ENCODE measurements at places on chromosomes 6 and 20.

GRCh38 chr6:6390849-6391602 is 70.6 kb upstream of the F13A1 start:
- no peak for DNase-seq

- no peak for DNase-seq
Measured at GRCh38 chr6:41551086-41551700, 5.0 kb downstream of the FOXP4 start.

DNA sequence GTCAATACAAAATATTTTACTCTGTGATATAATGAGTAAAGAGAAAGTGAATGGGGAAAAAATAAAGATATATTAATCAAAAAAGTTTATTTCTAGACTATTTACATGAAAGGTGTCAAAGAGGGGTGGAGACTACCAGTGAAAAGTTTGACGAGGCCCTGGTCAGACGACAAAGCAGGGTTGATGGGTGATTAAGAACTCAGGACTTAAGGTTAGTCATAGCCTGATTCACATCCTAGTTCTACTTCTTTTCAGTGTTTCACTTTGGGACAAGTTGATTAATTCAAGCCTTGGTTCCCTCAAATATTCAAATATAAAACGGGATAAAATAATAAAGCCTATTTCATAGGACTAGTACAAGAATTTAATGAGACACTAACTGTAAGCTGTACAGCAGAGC is 178.2 kb upstream of the HS3ST5 start:
- DNase-seq = no peak

DNA sequence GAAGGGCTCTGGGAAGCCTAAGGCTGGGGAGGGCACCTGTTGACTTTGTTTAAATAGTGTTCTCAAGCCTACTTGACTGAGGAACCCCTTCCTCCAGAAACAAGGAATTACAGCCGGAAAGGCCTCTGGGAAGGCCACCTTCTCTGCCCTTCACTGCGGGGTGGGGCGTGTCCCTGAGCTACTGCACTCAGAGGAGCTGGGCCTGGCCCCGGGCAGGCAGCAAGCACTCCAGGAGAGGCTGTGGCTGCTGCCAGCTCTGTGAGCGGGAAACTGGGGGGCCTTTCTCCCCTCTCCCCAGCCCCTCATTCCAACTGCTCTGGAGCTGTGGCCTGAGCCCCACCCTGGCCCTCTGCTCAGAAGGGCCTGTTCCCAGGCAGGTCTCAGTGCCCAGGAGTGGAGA is 4.0 kb upstream of the OSBPL2 start:
- DNase-seq = no peak

- DNase-seq = no peak
Measured at GRCh38 chr6:126437205-126437604, 97.3 kb downstream of the CENPW start.

DNA sequence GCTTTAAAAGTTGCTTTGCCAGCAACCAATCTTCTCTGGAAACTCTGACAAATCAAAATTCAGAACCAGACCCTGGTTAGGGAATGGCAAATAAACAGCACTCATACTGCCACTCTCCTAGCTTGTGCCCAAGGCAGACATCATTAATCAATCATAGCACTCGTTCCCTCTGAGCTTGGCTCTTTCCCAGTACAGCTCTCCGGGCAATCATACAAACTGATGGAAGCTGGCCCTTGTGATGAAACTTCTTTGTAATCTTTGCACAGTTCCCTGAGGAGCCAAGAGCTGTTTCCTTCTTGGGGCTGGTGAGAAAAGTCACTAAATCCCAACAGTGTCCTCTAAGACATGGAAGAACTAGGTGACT is 34.7 kb downstream of the KIAA1755 start:
- DNase-seq = no peak

- no peak for DNase-seq
Measured at GRCh38 chr6:167153521-167153959, 4.2 kb downstream of the GPR31 start.

- DNase-seq = no peak
Measured at GRCh38 chr6:81748994-81749393, 3.5 kb downstream of the TENT5A start.

DNA sequence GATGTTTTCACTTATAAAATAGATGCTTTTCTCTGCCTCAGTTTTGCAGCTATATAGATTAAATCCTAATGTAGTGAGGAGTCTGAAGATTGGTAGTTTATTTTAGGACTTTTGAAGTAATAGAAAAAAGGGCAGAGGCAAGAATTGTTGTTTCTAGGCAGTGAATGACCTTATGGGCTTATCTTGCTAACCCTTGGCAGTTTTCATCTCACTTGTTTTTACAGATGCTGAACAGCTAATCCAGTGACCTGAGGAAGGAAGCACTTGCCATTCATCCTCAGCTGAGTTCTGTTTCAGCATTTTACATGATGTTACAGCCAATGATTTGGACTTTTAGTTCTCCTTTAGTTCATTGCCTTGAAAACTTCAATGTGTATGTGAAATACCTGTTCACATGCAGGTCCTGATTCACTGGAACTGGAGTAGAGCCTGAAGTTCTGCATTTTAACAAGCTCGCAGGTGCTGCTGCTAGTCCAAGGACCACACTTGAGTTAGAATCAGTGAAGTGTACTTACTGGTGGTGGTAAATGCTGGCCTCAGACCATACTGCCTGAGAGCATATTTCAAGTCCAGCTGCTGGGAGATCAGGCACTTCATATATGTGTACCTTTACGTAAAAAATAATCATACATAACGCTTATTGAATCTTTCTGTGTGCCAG is 86.9 kb downstream of the TULP4 start:
- no peak for DNase-seq

DNA sequence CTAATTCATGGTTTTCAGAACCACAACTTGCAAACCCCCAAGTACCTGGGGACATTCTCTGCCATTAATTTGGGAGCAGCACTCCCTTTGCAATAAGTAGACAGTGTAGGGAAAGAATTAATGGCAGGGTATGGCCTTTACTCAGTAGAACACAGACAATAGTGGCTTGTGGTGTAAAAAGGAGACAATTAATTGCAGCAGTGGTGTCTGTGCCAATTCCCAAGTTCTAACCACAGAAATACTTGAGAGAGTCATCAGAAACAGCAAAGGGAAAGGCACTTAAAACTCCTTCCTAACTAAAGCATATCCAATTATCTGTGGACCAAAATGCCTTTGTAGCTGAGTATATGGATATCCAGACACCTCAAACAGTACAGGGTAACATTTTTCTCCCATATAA is 257.6 kb upstream of the POU3F2 start:
- DNase-seq = no peak

GRCh38 chr6:120248451-120248850 is 898.9 kb upstream of the MAN1A1 start:
- no peak for DNase-seq

DNA sequence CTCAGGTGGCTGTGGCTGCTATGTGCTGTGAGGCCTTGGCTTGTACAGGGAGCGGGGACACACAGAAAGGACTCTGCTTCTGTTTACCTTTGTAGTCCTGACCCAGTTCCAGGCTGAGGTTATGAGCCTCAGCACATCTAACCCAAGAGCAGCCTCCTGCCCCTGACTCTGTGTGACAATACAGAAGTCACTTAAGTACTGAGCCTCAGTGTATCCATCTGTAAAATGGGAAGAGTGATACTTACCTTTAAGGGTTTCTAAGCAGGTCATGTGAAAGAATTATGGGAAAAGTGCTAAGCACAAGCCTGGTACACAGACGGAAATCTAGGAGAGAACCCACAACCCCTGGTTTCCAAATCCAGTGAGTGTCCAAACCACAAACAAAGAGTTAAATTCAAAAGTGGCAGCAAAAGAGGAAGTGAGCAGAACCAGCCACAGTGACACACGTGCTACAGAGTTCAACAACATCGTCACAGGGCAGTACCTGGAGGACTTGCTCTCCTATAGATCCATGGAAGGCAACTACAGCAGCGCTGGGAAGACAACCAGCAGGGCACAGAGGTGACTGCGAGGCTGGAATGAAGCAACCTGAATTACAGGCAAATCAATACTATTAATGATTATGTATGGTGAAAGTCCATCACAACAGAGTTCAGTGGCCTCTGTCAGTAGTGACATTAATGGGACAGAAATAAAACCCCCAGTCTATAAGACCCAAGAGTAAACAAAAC is 12.5 kb downstream of the TRIM26 start:
- DNase-seq = no peak

DNA sequence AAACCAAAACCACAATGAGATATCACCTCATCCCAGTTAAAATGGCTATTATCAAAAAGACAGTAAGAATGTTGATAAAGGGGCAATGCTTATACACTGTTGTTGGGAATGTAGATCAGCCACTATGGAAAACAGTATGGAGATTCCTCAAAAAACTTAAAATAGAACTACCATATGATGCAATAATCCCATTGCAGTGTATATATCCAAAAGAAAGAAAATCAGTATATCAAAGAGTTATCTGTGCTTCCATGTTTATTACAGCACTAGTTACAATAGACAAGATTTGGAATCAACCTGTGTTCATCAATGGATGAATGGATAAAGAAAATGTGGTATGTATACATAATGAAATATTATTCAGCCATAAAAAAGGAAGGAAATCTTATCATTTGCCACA is 3.5 kb upstream of the FABP7 start:
- DNase-seq = no peak

DNA sequence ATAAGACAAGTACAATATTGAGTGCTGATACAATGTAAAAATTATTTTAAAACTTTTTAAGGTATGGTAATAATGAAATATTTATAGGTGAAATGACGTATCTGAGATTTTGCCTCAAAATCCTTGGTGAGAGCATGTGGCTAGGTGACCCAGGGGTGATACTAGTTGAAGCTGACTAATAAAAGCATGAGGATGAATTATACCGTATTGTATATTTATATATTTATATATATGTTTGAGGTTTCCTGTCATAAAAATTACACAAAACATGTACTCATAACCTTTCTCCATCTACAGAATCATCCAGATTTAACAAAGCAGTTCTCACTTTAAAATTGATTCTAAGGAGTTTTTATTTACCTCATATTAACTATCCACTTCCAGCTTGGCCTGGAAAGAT is 358.1 kb downstream of the CDKAL1 start:
- DNase-seq = no peak

GRCh38 chr6:35400111-35400510 is 52.0 kb upstream of the FANCE start:
- DNase-seq = no peak

DNA sequence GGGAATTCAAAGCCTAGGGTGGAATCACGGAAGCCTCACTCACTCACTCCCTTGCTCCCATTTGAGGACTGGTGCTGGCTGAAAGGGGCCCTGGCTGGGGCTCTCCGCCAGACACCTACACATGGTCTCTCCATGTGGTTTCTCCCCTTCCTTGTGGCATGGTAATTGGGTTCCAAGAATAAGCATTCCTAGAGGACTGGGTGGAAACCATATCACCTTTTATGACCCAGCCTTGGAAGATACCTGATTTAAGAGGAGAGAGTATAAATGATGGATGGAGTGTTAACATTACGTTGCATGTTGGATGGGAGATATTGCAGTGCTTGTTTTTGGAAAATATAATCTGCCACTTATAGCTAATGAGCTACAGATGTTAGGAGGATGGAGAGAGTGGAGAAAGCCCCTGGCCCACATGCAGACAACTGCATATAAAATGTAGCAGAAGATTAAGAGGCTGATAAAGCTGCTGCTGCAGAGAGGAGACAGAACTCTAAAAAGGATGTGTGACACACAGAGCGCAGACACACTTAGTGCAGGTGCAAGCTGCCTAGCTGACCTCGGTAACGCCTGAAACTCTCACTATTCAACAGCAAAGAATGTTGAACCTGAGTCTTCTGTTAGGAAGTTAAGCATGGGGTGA is 23.3 kb upstream of the CDKN1A start:
- no peak for DNase-seq

- DNase-seq = no peak
Measured at GRCh38 chr20:59947376-59947775, 7.2 kb downstream of the FAM217B start.

DNA sequence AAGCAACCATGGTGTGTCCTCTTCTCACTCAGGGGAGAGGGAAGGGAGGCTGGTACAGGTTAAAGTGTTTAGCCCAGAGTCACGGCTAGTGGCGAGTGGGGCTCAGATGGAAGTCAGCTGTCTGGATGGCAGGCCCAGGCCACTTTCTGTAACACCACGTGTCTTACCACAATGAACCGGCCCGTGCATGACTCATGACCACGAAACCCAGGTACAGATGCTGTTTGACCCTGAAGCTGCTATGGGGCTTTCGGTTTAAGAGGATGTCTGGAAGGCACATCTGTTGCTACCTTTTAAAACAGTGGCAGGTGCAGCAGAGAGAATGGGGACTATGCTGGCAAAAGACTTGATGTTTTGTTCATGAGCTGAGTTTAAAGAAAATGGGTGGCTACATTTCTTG is 36.5 kb upstream of the MPC1 start:
- no peak for DNase-seq

DNA sequence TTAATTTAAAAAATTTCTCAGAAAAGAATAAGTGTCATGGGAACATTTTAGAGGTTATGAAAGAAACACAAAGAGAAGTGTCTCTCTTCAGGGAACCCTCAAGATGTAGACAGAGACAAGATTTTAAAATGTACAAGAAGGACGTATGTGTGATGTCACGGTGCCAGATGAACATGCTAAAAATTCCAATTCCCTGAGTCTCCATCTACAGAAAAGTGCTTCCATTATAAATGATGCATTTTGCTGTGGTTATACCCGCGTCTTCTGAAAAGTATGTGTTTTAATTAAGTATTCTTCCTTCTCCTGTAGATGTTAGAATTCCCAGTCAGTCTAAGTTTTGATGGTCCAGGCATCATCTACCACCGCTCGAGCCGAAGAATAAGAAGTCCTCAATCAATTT is 489.1 kb downstream of the PREX1 start:
- no peak for DNase-seq

DNA sequence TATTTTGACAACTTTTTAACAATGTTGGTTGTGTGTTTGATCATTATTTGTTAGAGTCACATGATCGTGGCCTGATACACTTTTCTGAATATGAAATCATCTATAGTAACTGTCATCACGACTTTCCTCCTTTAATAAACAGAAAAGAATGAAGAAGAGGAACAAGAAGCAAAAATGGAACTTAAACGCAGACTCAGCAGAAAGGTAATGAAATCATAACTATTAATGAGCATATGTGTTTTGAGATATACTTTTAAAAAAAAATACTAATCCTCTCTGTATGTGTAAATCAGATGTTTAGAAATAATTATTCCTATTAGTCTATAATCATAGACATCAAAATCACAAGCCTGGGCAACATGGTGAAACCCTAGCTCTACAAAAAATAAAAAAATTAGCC is 60.1 kb upstream of the LTV1 start:
- no peak for DNase-seq

DNA sequence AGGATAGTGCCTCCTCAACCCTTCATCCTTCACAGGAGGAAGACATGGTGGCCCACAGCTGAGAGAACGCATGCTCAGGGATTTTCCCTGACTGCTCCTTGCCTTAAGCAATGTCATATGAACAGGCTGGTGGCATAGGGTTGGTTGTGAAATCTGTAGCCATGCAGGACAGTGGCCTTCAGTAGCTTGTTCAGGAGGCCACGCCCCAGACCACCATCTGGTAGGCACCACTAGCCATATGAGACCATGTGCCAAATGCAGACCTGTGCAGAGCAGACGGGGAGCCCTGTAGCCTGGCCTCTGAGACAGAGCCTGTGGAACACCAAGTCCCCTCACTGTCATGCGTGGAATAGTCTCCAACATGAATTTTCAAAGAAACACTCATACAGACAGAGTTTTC is 76.5 kb downstream of the ADTRP start:
- DNase-seq = no peak

Measured in ecto neural progenitor cell (in vitro differentiated cells).